Activated CD8-positive, alpha-beta T cell treated with anti-CD3 and anti-CD28 coated beads for 36 hours (primary cell): ENCODE measurements at places on chromosomes 6 and 20. TPM values are rescaled to one million over a fixed set of nuclear protein-coding genes. Genes with fewer than 3 reads are reported as not detected.
A peak's percentile ranks its signal among the peaks of the same experiment; 100 is the strongest.

DNA sequence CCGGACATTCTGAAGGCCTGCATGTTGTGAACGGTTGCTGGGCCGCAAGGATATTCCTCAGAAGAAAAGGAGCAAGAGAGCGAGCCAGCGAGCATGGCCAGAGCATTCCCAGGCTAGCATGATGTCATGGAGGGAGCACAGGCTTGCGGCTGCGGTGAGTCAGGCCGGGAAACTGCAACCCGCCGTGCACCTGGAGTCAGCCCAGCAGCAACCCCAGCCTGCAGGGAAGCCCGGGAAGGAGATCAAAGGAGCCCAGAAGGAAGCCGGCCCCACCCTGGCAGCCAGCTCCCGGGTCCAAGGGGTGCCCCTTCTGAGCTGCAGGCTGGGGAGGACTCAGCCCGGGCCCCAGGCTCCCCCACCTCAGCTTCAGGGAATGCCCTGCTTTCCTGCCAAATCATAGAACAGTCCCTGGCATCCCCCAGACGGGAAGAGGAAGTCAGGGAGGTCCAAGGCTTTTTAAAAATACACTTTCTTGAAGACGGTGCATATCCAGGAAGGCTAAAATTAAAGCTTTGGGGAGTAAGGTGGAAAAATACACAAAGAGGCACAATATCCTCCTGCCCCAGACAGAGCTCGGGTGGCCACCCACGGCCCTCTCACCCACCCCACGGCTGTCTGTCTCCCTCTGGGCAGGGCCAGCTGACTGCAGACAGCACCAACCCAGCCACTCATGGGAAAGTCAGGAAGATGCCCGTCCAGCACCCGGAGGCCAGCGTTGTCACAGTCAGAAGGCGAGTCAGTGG, 53.7 kb downstream of the BMP7 start:
- no peak for DNase-seq

DNA sequence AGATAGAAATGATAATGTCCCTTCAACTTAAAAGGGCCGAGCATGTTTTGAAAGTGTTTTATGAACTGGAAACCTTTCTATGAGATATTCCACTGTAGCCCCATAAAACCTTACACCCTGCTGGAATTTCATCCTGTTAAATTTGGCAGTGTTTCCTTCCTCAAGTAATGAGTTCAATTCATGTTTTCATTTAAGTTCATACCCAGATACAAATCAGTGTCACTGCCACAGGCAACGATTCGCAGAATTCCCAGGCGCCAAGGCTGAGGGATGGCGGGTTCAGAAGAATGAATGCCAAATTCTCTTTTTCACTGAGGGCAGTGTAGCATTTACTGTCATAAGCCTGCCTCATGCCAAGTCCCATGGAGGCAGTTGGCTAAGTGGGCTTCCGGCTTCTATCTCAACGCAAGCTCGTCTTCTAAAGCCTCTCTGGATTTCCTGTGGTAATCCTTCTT, 511.8 kb upstream of the ID4 start:
- no peak for DNase-seq

- DNase-seq = no peak
Measured at GRCh38 chr6:116472706-116473105, 11.5 kb downstream of the CALHM6 start.

DNA sequence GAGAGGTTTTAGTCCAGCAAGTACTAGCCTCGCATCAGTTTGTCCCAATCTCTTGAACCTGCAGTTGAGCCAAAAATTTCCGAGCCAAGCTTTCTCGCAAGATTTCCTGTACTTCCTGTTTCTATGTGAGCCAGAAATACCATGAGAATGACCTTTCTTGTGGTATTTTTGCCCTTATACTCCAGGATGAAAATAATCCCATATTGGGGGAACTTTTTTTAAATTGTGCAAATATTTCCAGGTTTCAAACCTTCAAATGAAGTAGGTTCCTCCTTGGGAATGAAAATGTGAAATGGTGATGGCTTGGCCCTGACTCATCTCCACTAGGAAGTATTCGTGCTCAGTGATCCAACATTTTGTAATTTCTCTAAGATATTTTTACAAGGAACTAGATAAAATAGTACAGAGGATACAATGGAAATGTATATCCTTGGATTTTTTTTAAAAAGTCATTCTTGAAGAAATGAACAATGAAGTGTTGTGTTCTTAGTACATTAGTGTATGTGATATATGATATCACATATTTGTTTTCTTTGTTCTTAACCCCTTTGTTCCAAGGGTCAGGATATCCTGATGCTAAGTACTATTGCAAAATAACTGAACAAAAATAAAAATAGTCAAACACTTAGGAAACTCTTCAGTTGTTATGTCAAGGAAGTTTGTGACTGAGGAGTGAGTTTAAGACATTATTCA, 184.0 kb downstream of the PDE7B start:
- no peak for DNase-seq

GRCh38 chr20:7091655-7092054, 324.2 kb downstream of the BMP2 start:
- no peak for DNase-seq

DNA sequence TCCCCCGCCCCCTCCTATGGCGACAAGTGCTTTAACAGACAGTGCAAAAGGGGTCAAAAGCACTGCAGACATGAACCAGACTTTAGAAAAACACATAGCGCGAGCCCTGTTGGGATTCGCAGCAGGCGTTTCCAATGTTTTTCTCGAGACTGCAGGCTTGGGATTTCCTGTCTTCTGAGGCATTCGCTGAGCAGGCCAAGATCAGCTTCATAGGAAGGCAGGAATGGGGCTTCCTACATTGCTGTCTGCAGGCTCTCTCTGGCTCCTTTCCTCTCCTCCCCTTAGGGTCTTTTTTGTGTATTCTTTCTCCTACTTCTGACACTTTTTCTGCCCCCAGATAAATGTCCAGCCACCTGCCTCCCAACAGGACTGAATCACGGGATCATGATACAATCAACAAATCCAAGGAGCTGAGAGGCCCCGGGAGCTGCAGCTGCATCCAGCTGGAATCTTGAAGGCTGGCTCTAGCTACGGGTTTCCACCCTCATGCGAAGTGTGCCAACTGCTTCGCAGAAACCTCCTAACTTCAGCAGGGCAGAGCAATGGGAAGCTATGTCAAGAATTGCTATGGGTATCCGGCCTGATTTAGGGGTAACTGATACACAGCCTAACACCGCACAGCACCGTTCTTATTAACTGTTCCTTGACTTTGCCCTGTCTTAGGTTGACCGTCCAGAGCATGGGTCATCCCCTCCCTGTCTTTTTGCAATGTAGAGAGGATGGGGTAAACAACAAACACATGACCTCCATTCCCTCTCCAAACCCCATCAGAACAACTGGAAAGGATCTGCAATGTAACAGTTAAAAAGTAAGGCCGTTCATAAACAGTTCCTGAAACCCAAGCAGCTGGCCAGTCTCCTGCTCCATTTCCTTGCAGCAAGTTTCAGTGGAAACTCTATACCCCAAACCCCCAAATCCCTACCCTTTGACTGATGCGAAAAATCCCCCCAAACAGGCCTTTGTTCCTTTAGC, 31.5 kb downstream of the SNX5 start:
- DNase-seq = no peak

DNA sequence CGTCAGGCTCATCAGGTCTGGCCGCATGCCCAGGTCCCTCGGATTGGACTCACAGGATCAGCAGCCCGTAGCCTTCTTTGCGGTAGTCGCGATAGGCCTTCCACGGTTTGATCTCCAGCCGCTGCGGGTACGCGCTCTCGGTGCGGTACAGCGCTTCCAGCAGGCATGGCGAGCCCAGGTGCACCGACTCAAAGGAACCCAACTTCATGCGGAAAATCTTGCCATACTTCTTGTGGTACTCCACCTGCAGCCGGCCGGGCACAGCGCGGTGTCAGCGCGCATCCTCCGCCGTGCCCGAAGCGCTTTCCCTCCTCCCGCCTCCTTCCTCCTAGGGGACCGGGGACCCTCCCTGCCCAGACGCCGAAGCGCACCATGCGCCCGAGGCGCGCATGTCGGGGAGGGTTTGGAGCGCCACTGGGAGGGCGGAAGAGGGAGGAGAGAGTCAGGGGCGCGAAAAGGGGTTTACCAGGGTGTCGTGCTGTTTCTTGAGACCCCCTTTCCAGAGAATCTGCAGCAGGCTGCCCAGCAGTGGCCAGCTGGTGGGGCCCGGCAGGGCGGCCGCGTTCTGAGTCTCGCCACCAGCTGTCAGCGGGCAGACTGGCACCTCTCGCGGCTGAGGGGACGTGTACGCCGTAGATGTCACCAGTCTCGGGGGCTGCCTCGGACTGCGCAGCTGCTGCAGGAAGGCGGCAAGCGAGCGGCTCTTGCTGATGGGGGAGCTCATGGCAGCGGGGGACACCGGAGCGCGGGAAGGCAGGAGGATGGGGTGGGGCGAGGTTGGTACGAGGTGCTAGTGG, 732 bp downstream of the CYP24A1 start:
- peak; percentile 30 for DNase-seq

DNA sequence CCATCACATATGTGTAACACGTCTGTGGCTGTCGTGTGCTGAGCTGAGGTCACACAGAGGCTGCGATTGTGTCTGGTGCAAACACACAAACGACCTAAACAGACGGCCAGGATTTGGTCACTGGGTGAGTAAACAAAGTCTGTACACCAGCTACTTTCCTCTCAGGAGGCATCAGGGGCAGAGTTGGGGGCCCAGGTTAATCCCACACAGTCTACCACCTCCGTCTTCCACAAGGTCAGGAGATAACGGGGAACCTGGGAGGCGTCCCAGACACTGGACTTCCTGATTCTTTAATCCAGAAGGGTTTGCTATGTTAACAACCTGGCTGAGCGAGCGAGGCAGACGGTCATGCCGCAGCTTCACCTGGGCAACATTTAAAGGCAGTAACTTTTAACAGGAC, 1.5 kb downstream of the DACT2 start:
- no peak for DNase-seq

DNA sequence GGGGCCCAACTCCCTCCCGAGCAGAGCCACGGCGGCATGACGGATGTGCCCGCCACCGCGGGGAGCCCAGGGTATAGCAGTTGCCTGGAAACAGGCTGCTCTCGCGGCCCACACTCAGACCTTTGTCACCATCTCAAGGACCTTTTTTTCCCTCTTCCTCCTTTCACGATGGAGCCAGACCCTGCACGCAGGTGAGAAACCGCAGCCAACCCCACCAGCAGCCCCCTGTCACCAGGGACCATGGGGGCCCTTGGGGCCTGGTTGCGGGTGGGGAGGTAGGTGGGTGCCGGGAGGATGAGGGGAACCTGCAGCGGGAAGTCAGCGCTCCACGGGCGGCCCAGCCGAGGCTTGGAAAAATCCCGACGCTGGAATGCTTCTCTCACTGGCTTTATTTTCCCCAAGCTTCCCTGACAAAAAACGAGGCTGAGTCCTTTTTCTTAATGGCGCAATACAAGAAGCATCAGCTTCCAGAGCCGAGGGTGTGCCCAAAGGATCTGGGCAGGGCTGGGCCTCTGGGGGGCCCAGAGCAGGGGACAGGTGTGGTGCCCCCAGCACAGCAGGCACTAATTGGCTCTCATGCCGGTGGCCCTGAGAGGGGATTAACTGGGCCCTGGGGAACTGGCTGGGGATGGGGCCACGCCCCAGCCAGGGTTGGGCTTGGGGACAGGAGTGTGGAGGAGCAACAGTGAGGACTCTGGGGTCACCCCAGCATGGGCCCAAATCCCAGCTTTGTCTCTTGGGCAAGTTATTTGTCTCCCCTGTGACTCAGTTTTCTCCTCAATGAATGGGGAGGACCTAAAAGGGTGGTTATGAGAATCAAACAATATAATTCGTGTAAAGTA, 23.9 kb downstream of the NOL4L start:
- DNase-seq = peak; percentile 73

CCN2 gene
- not detected for total RNA-seq

OR2H2 gene
- not detected for total RNA-seq

UST gene
- 1.5 TPM for total RNA-seq
